ENCODE measurements at places on chromosomes 12 and 14. TPM values are rescaled to one million over a fixed set of nuclear protein-coding genes. Genes with fewer than 3 reads are reported as not detected.

- DNase-seq: no peak
Measured at GRCh38 chr14:63248211-63248610, 44.0 kb downstream of the RHOJ start.

DNA sequence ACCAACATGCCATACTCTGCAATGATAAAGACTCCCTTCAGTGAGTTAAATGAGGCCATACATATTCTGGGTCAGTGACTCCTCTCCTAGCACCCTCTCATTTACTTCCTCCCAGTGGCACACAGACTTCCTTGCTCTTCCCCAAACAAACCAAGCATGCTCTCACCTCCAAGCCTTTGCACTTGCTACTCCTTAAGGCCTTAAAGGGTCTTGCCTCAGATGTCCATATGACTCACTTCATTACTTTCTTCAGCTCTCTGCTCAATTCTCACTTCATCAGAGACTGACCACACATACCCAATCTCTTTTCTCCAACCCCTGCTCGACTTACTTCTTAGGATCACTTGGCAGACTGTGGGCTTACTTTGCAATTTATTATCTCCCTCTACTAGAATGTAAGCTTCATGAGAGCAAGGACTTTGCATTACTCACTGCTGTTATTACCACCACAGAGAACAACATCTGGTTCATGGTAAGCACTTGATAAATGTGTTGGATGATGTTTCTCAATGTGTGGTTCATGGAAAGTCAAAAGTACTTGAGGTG is 22.8 kb downstream of the DDX24 start:
- DNase-seq: no peak

DNA sequence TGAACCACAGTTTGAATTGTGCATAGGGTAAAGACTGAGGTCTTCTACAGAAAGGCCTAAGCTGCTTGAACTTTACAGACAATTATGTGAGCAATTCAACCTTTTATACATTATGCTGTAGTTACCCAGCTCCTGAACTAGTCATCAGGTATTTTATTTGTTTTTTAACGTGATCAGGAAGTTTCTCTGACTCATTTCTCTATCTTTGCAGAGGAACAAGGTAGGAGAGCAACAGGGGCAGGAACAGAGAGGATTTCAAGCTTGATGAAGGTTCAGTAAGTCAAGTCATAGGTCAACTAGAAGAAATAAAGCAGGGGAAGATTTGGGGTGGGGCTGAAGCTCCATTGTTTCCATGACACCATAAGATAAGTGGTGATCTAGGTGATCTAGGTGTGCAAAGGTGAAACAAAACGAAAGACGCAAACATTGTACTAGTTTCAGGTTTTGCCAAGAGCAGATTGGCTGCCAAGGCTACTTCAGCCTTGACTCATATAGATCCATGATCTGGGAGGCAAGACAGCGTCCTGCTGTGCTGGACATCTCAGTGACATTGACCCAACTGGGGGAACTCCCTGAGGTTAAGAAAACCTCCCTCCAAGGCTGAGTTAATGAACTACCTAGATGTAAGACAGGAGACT is 198.1 kb downstream of the DAD1 start:
- DNase-seq: no peak

DNA sequence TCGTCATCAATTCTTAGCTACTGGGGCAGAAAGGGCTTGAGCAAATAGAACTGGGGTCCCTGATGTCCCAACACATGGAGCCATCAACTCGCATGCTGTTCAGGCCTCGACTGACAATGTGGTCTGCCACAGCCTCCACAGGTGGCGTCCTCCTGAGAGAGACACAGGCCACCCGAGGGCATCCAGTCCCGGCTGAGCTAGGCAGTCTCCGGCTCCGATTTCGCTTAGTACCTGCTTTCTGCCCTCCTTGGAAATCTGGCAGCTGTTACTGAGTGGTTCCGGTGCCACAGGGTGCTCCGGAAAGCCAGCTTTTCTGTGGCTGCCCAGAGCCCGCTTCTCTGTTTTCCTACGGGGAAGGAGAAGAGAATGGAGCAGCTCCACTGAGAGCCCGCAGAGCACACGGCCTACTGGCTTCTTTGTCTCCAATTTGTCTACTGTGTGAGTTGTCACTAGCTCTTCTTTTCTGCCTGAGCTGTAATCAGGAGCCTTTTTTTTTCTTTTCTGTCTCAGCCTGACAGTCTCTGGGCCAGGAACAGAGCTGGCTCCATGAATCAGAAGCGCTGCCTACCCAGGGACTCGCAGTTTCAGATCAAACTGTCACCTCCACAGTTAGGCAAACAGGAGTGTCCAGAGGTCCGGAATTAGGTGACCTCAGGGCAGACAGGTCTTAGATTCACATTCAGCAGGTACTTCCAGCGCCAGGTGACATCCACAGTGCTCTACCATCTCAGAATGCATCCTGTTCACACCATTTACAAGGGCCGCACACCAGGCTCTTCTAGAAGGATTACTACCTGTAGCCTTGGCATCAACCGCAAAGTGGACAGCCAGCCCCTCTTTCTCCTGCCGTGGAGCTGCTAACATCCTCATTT is 73.3 kb downstream of the MOK start:
- DNase-seq: no peak

- DNase-seq: no peak
Measured at GRCh38 chr14:81006266-81006665, 50.8 kb downstream of the TSHR start.

GRCh38 chr14:101060171-101060601 is 156.7 kb upstream of the RTL1 start:
- no peak for DNase-seq

- no peak for DNase-seq
Measured at GRCh38 chr14:61524211-61524806, 171.0 kb upstream of the HIF1A start.

GRCh38 chr12:117439531-117440001 is 78.1 kb upstream of the NOS1 start:
- DNase-seq: no peak

KRT6A gene
- not detected for polyA plus RNA-seq

IKBIP gene
- 31.3 TPM for polyA plus RNA-seq

PLA2G1B gene
- 0.87 TPM for polyA plus RNA-seq

- DNase-seq: no peak
Measured at GRCh38 chr12:74790931-74791330, 253.3 kb downstream of the ATXN7L3B start.

BMAL2 gene
- 2.7 TPM for polyA plus RNA-seq

B4GALNT1 gene
- 1.2 TPM for polyA plus RNA-seq

DNA sequence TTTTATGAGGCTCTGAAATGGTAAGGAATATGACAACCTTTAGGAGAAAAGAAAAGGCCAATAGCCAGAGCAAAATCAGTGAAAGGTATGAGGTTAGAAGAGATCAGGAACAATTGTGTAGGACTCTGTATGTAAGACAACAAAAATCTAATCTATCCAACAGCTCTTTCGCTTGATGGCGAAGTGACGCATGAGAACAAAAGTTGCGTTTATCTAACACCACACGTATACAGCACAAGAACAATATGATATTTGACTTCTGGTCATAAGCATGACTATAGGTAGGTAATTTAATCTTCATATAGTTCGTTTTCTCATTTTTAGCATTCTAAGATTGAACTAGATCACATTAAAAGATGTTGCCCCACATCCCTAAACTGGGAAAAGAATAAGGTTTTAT is 1.5 kb downstream of the CLECL1 start:
- DNase-seq: no peak

DNA sequence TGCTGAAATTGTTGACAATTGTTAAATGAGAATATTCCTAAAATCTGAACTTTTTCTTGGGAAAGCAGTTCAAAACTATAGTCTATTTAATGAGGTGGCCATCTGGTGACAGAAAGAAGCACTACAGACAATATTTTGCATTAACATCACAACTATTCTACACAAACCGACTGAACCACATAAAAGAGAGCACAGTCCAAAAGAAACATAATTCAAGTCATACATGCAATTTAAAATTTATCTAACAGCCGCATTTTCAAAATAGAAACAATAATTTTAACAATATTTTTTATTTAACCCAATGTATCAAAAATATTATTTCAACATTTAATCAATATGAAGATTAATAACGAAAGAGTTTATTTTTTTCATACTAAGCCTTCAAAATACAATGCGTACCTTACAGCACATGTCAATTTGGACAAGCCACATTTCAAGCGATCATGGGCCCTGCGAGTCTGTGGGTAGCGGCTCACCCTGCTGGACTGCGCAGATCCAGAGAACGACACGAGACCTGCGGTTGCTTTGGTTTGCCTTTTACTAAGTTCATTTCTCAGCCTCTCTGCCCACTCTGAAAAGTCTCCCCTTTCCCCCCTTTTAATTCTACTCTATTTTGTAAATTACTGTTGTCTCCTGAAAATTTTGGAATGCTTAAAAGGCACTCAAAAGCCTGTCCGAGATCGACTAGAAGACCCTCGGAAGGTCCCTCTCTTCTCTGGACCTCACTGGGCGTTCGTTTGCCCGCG is 947 bp upstream of the LRRC9 start:
- DNase-seq: peak; percentile 11

TTC6 gene
- polyA plus RNA-seq: 10.1 TPM

GRCh38 chr12:99267038-99267437 is 380.5 kb upstream of the GARIN6 start:
- no peak for DNase-seq

GRCh38 chr14:69363055-69363454 is 35.0 kb downstream of the ERH start:
- DNase-seq: no peak

GRCh38 chr12:114321524-114321923 is 84.4 kb downstream of the TBX5 start:
- DNase-seq: no peak

TAS2R20 gene
- polyA plus RNA-seq: 5.1 TPM

- no peak for DNase-seq
Measured at GRCh38 chr12:132422381-132423043, 67.4 kb upstream of the FBRSL1 start.

- DNase-seq: no peak
Measured at GRCh38 chr12:24411948-24412347, 462.5 kb upstream of the SOX5 start.

BORCS5 gene
- polyA plus RNA-seq: 8.5 TPM

WSCD2 gene
- 0.80 TPM for polyA plus RNA-seq

DPF3 gene
- 2.4 TPM for polyA plus RNA-seq

DNA sequence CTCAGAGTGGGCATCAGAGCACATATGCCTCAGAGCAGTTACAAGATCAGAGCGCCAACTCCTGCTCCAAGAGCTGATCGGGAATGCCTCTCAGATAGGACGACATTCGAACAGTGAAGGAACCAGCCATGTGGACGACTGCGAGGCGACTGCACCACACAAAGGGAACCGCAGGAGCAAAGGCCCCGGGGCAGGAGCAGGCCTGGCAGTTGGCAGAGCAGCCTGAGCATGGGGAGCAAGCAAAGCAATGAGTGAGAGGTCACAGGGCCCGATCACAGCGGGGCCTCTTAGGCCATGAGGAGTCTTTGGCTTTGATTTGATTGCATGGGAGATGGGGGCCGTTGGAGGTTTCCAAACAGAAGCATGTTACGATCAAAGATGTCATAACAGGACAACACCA is 90.3 kb downstream of the LGMN start:
- no peak for DNase-seq

- no peak for DNase-seq
Measured at GRCh38 chr14:69050240-69051184, 71.4 kb upstream of the ACTN1 start.

CLEC4D gene
- 0.19 TPM for polyA plus RNA-seq

DNA sequence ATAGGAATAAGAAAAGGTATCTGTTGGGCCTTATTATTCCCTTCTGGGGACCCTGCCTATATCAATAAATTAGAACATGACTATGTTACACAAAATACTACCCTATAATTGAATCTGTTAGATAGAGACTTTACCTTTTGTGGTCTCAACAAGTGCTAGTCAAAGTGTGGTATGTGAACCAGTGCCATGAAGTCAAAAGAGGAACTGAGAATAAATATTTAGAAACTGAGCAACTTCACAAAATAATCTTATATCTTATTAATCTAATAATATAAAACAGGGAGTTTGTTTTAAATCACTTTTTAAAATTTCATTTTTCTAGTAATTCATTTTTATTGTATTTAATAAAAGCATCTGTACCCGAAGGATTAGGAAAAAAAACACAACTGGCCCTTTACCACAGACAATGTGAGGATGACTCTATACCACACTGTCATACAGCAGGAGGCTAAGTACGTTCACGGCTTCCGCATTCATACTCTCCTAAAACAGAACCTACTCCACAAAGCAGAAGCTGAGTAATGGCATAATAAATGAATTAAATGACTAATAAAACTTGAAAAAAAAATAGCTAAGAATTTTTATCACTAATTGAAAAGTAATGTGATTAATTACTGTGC is 42.1 kb downstream of the SEC23A start:
- no peak for DNase-seq

DNA sequence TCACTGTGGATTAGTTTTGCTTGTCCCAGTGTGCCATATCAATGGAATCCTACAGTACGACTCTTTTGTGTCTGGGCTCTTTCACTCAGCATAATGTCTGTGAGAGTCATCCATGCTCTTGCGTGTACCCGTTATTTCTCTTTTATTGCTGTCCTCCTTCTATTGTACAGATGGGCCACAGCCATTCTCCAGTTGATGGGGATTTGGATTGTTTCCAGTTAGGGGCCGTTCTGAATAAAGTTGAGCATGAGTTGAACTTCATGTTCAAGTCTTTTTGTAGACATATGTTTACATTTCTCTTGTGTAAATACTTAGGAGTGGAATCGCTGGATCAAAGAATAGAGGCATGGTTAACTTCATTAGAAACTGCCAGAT is 38.3 kb downstream of the MYO1H start:
- no peak for DNase-seq

GRCh38 chr12:26580619-26581018 is 252.4 kb downstream of the ITPR2 start:
- no peak for DNase-seq

DNA sequence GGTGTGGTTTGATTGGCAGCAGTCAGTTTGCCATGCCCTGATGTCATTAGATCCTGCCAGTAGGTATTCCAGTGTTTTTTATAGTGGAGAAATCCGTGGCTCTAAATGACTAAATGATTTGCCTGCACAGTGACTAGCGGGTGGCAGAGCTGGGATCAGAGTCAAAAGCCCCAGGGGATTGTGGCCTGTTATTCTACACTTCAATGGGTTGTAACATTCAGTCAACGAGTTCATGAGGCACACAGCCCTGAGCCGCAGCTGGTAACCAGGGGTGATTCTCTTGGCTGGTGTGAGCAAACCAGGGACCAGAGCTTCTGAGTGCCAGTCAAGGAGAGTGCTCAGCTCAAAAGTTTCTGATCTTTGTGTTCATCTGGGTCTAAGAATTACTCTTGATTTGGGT is 1.8 kb downstream of the MYH6 start:
- DNase-seq: no peak

DNA sequence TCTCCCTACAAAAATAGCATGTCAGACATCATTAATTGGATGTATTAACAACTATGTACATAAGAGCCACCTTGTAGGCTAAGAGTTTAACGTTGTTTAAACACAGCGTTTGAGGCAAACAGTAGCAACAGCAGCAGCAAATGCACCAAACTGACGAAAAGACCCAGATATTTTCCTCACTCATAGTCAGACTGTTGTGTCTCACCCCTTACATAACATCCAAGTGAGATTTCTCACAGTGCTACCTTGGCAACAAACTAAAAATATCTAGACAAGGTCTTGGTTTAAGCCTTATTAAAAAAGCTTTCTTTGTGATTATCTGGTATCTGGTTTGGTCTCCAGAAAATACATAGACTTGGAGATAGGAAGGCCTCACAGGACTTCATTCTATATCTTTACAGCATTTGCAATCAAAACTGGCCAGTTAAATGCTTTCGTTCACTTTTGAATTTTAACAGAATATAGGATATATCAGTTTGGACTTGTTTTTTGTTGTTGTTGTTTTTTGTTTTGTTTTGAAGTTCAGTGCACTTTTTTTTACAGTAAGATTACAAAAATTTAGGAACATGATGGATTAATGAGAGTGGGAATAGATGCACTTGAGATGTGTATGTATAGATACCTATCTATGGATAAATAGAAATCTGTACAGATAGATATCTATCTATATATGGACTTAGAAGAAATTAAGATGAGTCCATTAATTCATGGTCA is 4.1 kb downstream of the BHLHE41 start:
- no peak for DNase-seq
